Dermis blood vessel endothelial cell (primary cell): ENCODE measurements at places on chromosomes 2 and 18.

GRCh38 chr2:197497326-197497725 lies 2.3 kb downstream of the HSPD1 start:
- no peak for DNase-seq

- no peak for DNase-seq
These were observed 147.7 kb downstream of the KLHL29 start for GRCh38 chr2:23532391-23533337.

DNA sequence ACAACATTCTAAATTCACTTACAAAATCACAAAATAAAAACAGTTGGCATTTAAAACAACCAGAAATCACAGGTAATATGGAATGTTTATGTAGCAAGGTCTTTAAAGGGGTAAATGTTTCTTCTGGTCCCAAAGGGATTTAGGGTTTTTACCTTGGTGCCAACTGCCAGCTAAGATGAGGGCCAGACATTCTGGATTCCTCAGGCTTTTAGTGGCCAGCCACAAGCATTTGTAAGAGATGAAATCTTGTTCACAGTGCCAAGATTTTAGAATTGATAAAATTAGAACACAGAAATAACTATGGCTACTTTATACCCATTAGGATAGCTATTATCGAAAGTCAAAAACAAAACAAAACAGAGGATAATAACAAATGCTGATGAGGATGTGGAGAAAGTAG lies 60.4 kb upstream of the CDKL4 start:
- DNase-seq = no peak

DNA sequence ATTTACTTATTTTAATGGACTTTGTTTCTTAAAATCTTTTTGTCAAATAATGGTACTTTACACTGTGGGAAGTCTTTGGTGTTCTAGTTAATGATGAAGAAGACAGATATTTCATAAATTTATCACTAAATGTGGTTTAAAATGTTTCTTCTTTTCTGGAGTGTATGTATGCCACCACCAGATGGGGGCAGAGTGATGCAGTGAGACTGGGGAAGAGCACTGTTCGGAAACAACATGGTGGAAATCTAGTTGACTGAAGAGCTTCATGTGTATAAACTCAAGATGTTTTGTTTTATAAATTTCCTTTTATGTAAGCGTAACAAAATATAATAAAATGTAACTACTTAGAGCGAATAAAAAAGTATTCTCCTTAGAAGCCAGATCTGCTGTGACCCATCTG lies 195.1 kb downstream of the KCNE4 start:
- DNase-seq = peak; percentile 51

- no peak for DNase-seq
These were observed 3.6 kb downstream of the SCRN3 start for GRCh38 chr2:174399171-174399570.

- DNase-seq = no peak
These were observed 164.3 kb upstream of the ARL4C start for GRCh38 chr2:234661175-234661574.

DNA sequence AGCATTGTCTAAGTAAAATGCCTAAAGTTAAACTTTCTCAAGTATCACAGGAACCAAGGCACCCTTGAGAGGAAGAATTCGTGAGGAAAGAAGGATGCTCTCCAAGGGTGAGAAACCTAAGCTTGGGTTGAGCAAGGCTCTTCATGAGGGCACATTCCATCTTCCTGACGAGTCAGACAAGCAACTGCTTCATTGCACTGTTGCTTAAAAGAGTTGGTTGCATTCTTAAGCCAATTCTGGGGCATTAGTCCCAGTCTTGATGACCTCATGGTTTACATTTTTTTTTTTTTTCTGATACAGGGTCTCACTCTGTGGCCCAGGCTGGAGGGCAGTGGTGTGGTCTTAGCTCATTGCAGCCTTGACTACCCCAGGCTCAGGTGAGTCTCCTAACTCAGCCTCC lies 237.5 kb downstream of the ACTR3 start:
- no peak for DNase-seq

- DNase-seq = no peak
These were observed 39.1 kb downstream of the CALCRL start for GRCh38 chr2:187408926-187409325.
